ENCODE measurements at places on chromosomes 6 and 20.

GRCh38 chr6:12359036-12359435 lies 68.9 kb downstream of the EDN1 start:
- no peak for DNase-seq

GRCh38 chr6:111032484-111033140 lies 50.8 kb downstream of the RPF2 start:
- no peak for DNase-seq

DNA sequence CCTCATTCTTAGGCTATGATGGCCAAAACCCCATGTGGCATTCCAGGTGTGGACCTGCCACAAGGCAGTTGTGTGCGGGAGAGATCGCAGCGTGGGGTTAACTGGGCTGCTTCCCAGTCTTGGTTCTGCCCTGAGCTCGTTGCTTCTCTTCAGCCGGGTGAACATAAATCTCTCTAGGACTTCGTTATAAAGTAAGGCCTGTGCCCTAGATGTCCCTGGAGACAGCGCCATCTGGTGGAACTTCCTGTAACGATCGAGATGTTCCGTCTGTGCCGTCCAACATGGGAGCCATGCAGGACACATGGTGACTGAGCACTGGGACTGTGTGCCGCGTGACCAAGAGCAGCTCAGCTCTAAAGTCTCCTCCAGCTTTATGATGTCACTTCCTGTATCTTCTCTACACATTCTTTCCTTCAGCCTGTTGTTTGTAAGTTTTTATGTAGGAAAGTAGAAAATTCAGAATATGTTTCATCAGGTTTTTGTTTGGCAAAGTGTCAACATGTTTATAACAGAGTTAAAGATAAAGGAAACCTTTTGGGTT lies 26.8 kb upstream of the RPP40 start:
- DNase-seq, result peak; percentile 66

- no peak for DNase-seq
These were observed at the start of gene ANKRD60 for GRCh38 chr20:58228484-58229197. TSS of gene ANKRD60 (minus strand) at chr20:58228653. CDS start at chr20:58228653, 0 bp downstream.

DNA sequence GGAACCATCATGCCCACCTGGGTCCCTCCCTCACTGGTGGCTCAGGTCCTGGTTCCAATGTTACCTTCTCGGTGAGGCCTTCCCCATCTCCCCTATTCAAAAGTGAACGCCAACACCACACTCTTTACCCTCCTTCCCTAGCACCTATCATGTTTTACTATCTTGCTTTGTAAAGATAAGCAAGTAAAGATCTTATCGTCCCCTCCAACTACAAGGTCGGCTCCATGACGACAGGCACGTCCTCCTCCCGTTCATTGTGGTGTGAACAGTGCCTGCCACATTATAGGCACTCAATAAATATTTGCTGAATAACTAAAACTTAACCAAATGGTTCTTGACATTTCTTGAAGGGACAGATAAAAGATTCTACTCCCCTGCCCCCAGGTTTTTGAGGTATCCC lies 147.1 kb downstream of the PREX1 start:
- DNase-seq, result no peak

- DNase-seq, result no peak
These were observed 667.5 kb downstream of the UTRN start for GRCh38 chr6:144952456-144953240.

DNA sequence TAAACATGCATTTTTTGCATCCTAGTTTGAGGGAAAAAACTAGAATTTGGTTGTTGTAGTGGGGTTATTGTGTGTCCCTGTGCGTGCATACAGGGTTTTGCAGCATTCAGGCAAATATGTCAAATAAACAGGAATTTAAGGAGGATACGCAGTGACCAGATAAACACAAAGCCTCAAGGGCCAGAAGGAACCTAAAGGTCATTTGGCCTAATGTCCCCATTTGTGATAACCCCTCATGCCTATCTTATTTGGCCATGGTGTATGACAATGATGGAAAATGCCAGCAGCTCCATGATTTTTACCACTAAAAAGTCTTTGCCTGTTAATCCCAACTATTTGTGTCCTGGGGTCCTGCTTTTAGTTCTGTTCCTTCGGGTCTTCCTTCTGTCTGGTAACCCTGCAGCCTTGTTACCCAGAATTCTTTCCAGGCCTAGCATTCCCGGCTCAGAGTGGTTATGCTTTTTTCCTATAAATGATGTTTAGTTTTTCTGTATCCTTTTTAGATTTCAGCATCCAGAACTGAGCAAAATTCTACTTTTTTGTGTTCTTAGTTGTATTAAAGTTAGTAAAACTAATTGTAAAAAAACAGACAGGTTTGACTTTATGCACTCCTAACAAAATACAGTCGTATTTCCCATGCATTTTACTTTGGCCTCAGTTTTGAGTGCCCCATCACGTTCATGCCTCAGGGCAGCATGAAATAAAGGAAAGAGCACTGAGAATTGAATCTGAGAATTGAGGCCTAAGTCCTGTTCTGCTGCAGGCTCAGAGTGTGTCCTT lies 4.4 kb downstream of the STX16 start:
- DNase-seq, result no peak

GRCh38 chr20:34512955-34513419 lies 3.2 kb upstream of the DYNLRB1 start:
- no peak for DNase-seq

- DNase-seq, result no peak
These were observed 6.3 kb upstream of the HINT3 start for GRCh38 chr6:125950293-125950692.

DNA sequence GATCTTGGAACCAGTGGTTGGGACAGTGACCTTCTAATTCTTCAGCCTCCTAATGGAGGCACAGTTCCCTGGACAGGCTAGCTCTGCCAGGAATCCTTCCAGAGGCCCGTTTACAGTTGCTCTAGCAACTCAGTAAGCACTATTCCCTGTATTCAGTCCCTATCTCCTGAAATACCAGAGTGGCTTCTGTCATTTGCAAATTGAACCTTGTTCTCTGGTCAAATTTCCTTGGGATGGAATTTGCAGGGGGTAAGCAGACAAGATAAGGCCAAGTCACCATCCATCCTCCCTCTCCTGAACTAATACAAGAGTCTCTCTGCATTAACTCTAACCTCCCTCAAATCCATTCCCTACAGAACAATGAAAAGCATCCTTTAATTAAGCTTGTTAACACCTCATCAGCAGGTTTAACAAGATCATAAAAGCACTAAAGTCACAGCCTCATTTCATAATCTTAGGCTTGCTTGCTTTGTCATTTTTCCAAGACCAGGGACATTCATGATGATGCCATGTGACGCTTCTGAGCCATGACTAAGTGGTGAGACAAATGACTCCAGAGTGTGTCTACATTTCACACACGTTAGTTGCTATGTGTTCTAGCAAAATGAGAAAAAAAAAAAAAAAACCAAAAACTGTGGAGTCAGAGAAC lies 37.1 kb downstream of the SLC22A23 start:
- DNase-seq, result no peak

GRCh38 chr20:11891776-11892545 lies 25.7 kb upstream of the BTBD3 start:
- DNase-seq, result peak; percentile 49

DNA sequence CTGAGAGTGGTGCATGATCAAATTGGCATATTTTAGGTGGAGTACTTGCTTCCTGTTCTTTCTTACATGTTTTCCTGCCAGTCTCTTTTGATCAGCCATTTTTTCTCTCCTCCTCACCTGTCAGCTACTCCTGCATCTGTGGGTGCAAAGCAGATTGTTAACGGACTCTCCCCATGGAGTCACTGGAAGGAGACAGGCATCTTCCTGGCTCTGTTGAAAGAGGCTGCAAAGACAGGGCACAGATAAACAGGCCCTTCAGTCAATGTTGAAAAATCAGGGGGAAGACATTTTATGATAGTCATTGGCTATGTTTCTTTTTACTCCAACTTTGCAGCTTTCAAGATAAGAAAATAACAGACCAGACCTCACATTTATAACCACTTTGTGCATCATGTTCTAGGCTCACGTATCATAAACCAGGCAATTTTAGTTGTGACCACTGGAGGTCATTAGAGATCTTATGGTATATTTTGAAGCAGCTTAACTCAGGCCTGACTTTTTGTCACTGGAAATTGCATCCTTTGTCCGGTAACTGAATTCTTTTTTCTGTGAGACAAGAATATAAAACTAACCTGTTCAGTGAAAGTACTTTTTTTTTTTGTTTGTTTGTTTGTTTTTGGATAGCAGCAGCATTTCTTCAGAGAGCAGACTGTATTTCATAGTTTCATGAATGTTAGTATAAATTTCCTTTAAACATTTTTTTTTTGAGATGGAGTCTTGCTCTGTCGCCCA lies 20.1 kb downstream of the ECT2L start:
- no peak for DNase-seq

DNA sequence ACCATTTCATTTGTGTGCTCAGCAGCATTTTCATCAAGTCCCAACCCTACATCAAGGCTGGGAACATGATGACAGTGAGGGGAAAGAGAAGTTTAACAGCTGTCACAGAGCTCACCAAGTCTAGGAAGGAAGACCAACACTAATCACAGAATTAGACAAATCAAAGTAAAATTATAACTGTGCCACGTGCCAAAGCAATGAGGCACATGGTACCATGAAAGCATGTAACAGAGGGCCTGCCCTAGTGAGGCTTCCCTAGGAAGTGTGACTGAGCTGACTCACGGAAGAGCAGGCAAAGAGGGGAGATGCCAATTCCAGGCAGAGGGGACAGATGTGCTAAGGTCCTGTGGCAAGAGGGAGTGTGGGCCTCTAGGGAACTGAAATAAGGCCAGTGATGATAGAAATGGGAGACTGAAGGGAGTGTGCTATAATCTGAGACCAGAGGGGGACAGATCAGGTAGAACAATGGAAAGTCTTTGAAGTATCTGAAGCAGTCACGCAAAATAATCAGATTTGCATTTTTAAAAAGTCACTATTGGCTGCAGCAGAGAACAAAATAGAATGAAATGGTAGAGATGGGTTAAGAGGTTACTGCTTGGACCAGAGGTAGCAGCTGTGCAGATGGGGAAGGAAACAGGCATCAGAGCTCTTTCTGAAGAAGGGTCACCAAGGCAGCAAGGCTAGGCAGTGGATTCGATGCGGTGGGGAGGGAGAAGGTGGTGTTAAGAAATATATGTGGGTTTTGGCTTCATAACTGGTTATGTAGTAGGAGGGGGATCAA lies 86.8 kb downstream of the GPR6 start:
- no peak for DNase-seq

DNA sequence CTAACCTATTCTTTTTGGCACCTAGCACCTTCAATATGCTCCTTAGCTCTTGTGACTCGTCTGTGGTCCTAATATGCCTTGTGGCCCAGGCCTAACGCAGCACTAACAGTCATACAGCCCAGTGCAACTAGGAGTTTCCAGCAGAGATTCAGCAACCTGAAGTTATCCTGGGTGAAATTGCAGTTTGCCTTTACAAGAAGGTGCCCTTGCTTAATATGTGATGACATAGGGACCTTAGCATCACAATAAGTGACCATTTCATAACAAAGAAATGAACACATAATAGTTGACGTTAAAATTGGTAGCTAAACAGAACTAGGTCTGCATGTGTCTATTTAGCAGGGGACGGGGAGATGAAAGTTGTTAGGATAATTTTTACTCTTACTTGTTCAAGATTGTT lies 10.1 kb downstream of the FIG4 start:
- DNase-seq, result no peak

- DNase-seq, result no peak
These were observed 107.4 kb downstream of the SCML4 start for GRCh38 chr6:107716688-107717089.

DNA sequence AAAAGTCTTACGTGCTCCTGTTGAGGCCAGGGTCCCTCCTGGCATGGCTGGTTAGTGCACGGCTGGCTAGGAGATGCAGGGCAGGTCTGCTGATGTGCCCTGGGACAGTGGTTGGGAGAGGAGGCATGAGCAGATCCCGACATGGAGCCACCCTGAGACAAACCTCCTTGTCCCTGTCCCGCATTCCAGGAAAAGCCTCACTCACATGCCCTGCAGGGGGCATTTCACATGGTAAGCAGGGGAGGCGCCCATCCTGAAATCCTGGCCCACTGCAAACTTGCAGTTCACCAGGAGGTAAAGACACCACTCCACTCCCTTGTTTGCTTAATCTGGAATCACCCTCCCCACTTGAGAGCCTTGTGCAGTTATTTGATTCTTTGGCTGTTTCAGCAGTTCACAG lies 116.7 kb upstream of the SLC24A3 start:
- no peak for DNase-seq

GRCh38 chr6:71544906-71545305 lies 256.3 kb downstream of the OGFRL1 start:
- DNase-seq, result no peak

- no peak for DNase-seq
These were observed 339.4 kb downstream of the CD83 start for GRCh38 chr6:14456941-14457340.

GRCh38 chr6:19415605-19416326 lies 421.4 kb upstream of the ID4 start:
- DNase-seq, result no peak

DNA sequence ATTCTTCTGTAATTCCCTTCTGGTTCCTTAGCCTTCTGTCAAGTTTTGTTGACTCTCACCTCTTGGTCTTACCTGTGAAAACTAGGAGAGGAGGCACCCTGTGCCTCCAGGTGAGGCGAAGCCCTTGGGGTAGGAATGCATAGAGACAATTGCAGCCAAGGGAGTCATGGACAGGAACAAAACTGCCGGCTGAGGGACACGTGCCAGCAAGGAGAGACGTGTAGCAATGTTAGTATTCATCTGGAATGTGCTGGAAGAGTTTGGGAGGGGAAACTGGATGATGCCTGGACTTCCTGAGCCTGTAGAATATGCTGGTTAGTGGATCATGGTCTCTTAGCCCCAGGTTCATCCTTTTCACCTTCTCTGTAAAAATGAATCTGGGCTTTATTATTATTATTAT lies 3.9 kb upstream of the TIAM2 start:
- DNase-seq, result no peak

- no peak for DNase-seq
These were observed 43.1 kb downstream of the MBOAT1 start for GRCh38 chr6:20169119-20169557.
